ENCODE measurements at places on chromosomes 13 and 19.

DNA sequence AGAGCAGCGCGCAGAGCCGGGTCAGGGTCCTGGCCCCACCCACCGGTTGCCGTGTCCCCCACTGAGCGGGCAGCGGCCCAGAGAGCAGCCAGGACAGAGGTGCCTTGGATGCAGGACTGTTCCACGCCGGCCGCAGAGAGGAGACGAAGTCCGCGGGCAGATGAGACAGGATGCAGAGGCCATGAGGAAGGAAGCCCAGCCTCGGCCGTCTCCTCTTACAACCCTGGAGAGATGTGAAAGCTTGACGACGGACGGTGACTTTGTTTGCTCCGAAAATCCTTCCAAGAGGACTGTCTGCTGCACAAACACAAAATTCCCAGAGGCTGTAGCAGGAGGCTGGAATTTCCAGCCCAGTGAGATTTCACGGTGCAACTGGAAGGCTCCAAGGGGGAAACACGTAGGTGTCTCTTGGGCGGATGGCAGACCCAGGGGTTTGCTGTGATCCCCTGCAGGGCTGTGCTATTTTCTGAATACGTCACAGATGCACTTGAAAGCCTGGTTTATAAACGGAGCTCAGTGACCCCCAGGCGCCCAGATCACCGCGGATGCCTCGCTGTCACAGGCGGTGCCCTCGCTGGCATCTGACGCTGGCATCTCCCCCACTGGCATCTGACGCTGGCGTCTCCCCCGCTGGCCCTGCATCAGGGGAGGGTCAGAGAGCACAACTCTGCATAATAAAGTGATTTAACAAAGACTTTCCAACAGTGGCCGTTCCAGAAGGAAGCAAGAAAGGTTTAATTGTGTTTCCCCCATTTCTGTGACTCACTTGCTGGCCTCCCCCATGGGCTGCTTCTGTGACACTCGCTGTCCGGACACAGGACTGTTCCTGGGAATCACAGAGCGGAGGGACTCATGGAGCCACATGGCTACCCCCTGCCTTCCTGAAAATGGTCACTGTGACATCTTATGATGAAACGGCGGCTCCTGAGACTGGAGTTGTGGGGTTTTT, 62.0 kb upstream of the C13orf46 start:
- DNase-seq = no peak

DNA sequence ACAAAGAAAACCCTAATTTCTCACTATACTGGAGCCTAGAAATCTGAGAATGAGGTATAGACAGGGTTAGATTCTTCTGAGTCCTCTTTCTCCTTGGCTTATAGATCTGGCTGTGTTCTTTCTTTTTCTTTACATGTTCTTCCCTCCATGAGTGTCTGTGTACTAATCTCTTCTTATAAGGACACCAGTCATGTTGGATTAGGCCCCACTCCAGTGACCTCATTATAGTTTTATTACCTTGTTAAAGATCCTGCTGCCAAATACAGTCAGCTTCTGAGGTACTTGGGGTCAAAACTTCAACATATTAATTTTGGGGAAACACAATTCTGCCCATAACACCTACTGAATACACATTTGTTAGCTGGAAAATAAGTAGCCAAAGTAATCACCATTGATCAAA, 302.6 kb downstream of the PCDH9 start:
- no peak for DNase-seq

DNA sequence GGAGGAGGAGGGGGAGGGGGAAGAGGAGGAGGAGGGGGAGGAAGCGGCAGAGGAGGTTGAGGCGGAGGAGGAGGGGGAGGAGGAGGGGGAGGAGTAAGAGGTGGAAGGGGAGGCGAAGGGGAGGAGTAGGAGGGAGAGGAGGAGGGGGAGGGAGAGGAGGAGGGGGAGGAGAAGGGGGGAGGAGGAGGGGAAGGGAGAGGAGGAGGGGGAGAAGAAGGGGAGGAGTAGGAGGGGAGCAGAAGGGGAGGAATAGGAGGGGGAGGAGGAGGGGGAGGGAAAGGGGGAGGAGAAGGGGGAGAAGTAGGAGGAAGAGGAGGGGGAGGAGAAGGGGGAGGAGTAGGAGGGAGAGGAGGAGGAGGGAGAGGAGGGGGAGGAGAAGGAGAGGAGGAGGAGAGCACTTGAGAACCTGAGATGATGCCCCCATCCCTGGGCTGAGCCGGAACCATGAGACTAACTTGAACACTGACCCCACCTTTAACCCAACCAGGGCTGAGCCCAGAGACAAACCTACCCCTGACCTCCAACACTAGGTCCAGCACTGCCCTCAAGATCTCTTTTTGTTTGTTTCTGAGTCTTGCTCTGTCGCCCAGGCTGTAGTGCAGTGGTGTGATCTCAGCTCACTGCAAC, 12.6 kb downstream of the ABCA7 start:
- DNase-seq = no peak

GRCh38 chr13:50082426-50083281, 67.4 kb downstream of the KCNRG start:
- peak; percentile 83 for DNase-seq

DNA sequence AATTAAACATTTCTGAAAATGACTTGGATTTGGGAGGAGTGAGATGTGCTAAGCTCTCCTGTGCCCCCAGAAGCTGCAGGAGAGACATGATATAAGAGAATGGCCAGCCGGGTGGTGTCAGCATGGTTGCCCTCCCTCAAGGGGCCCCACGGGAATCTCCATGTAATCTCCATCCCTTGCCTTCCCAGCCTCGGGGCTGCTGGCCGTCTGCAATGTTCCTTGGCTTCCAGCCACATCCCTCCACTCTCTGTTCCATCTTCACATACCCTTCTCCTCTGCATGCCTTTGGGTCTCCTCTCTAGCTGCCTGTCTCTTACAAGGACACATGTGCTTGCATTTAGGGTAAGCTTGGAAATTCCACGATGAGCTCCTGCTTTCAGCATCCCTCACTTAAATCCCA, 172.0 kb downstream of the TSHZ3 start:
- no peak for DNase-seq

GRCh38 chr13:72757792-72758535, 23.7 kb downstream of the DIS3 start:
- no peak for DNase-seq

DNA sequence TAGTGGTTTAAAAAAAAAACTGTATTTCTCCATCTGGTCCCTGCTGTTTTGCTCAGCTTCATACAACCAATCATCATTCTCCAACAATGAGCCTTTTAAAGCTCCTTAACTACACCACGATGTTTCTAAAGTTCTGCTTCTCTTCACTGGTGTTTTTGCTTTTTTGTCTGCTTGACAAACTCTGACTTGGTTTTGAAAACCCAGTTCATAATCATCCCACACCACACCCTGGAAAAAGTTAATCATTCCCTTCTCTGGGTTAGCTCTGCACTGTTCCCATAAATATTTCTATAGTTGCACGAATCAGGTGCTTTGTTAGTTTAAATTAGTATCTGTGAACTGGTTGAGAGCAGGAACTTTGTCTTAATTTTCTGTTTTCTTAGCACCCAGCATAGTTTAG, 217.1 kb downstream of the ENOX1 start:
- no peak for DNase-seq

DNA sequence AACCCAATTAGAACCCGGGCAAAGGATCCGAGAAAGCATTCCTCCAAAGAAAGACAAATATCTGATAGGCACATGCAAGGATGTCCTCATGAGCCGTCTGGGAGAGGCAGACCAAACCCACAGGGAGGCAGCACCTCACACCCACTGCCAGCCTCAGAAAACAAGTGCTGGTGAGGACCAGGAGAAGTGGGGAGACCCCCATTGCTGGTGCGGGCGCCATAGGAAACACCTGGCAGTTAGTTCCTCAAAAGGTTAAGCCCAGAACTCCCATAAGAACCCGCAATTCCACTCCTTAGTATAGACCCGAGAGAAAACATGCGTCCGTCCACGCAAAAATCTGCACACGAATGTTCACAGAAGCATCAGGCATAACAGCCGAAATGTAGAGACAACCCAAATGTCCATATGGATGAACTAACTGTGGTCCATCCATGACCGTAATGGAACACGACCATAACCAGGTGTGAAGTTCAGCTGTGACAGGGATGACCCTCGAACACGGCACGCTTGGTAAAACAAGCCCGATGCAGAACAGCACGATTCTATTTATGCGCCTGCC, 7.9 kb downstream of the ZNF787 start:
- no peak for DNase-seq

DNA sequence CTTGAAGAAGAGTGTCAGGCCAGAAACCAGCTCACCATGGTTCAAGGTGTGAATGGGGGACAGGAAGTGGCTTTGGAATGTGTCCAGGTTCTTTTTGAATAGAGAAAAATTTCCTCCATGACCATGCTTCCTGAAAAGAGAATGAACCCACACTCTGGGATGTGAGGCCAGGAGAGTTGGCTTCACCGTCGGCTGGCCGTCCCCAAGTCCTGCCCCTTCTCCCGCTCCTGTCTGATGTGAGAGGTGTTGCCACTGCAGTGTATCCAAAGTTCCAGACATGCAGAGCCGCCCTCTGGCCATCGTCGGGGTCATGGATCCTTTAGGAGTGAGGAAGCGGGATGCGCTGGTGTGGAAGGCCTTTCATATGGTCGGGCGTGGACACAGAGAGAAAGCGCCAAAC, 101.2 kb downstream of the COL4A2 start:
- DNase-seq = no peak

DNA sequence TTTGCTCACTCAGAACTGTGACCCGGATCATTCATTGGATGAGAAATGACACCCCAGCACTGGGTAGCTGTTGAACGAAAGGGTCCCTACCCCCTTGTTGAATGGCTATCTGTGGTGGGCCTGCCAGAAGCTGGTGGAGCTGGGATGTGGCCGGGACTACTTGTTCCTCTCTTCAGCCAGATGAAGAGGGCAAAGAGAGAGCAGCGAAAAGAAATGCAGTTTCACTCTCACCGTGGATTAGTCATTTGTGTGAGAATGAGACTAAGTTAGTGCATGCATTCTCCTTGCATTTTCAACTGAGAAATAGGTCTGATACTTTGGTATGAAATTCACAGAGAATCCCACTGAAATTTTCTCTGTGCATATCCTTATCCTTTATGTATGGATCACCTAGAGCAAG, 553.1 kb downstream of the IRS2 start:
- DNase-seq = no peak

DNA sequence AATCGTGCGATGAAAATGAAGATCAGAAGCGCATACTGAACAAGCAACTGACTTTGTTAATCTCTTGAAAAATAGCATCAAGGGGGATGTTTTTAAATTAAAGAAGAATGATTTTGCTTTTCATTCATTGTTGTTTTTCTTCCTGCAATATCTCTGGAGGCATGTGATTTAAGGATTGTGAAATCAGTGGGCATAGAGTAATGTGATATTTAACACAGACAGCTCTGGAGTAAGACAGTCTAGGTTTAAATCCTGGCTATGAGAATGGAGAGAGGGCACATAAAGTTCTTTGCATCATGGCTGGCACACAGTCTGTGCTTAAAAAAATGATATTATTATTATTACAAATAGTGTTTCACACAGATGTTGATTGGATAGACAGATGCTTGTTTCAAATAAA, 243.1 kb upstream of the NBEA start:
- DNase-seq = no peak

- no peak for DNase-seq
These were observed 14.3 kb downstream of the MRPS12 start for GRCh38 chr19:38944981-38945506.

- no peak for DNase-seq
These were observed 646.4 kb downstream of the TBC1D4 start for GRCh38 chr13:74835579-74835978.

GRCh38 chr13:30832845-30833332, 73.2 kb upstream of the MEDAG start:
- DNase-seq = peak; percentile 48

- DNase-seq = no peak
These were observed 4.3 kb upstream of the POSTN start for GRCh38 chr13:37602733-37603381.

- no peak for DNase-seq
These were observed 259.9 kb upstream of the STARD13 start for GRCh38 chr13:33545492-33545891.

DNA sequence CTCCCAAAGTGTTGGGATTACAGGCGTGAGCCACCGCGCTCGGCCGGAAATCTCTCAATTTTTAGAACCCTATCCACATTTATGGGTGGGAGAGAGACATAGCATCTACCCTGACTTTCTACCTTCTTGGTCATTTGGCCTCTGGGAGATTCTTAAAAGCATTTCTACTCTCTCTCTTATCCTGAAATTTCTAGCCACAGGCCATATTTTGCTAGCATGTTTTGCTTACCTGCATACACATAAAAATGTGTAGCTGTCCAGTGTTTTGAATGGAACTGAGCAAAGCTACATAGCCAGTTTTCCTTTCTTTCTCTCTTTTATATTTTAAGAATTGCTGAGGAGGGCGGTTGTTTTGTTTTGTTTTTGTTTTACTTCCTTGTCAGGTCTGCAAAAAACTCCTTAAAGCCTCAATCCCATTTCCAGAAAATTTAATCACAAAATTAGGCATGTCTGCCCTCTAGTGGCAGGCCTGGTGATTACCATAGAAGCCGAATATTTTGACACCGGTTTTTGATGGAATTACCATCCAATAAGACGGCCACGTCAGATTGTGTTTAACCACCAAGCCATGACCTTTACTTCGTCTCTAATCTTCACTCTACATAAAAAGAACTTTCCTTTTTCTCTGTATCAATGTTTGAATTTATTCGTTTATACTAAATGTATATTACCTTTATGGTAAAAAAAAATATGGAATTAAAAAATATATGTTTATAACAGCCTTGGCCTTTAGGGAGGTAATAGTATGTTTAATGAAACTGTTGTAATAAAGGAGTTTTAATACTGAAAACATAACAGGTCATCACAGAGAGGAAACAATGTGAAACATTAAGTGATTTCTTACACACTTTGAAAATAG, 34.4 kb upstream of the OXGR1 start:
- peak; percentile 37 for DNase-seq

DNA sequence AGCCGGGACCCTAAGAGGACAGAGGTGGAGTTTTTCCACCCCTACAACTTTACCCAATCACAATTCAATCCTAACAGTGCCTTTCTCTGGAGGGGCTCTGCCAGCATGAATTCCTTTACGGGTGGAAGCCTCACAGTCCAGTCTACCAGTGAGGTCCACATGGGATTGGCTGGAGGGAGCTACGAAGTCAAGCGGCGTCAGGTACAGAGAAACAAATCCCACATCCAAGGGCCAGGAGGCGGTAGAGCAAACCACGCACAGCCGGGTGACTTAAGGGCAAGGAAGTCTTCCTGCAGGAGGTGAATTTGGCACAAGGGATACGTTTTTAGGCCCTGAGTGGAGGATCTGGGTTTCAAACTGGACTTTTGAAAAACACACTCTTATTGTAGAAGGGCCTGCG, 199.6 kb downstream of the UQCRFS1 start:
- DNase-seq = no peak

DNA sequence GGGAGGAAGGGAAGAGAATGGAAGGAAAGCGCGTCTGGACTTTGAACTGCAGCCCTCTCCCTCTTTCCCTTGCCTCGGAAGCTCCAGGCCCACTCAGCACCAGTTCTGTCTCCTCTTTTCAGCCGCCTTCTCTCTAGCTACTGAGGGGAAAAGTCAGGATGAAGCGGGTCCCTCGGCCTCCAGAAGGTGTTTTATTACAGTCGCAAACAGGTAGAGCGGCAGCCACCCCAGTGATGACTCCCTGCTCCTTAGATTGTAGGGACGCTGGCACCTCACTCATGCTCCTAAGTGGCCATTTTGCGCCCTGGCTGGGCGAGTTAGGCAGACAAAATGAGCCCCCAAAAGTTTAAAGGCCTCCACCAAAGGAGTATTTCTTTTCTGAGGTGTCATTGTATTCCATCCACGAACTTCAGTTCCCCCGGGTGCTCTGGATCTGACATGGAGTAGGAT, 954 bp upstream of the STK24 start:
- peak; percentile 52 for DNase-seq

Measured in right lobe of liver (tissue), 6 donors.